ENCODE measurements at places on chromosomes 4 and X.
A peak's percentile ranks its signal among the peaks of the same experiment; 100 is the strongest.

DNA sequence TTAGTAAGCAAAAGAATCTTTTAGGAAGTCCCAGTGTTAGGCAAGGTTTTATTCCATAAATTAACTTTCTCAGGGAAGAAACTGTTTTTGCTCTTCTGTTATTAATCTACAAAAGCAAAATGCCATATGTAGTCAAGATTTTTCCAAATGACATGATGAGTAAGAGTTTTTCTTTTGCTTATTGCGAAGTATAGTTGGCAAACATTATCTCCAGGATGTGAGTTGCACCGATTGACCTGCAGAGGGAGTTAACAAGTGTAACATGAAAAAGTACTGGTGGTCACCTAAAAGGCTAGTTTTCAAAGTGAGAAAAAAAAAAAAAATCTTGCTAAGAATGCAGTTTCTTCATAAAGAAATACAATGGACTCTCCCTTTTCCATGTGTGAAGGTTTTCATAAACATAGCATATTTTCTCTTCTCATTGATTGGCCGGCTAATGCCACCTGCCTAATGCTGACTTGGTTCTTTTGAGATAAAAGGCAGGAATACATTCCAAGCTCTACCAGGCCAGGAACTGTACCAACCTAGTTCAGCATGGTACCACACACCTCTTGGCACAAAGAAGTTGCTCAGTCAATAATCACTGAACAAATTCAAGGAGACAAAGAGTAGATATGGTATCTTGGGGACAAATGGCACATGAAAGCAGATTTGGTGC, 100.2 kb downstream of the LNX1 start:
- DNase-seq: peak; percentile 21

GRCh38 chrX:65690057-65690855, 22.8 kb downstream of the MSN start:
- DNase-seq: no peak

DNA sequence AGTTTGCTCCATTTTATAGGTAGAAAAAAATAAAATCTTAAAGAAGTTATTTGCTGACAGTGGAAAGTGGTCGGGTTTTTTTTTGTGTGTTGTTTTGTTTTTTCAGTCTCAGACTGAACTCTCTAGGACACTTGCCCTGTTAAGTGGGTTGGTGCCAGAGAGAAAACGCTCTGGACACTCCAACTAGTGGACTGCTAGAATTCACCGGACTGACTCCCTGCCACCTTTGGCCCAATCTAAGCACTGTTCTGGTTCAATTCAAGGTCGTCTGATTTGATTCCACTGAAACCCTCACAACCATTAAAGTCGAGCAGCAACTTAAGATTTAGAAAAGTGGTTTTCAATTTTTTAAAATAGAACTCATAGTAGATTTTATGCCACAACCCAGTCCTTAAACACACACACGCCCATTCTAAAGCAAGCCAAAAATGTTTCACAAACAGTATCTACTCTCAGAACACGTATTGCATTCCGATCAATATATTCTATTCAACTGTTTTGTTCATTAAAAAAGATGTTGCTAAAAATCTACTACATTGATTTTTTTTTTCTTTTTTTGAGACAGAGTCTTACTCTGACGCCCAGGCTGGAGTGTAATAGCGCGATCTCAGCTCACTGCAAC, 27.3 kb downstream of the RWDD4 start:
- no peak for DNase-seq

GRCh38 chrX:153766098-153766817, 2.2 kb downstream of the PLXNB3 start:
- no peak for DNase-seq

DNA sequence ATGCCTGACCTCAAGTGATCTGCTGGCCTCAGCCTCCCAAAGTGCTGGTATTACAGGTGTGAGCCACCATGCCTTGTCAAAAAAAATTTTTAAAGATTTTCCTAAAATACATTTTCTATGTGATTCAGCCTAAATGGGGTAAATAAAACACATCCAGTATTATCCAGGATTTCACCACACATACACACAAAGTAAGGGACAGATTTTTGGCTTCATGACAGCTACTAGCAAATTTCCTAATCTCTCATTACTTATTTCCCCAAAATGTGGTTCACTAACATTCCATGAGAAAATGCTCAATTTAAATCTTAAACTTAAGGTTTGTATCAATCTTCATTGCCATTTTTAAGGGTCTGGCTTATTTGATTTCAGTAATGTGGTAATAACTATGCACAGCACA, 348.5 kb upstream of the INTU start:
- DNase-seq: no peak

DNA sequence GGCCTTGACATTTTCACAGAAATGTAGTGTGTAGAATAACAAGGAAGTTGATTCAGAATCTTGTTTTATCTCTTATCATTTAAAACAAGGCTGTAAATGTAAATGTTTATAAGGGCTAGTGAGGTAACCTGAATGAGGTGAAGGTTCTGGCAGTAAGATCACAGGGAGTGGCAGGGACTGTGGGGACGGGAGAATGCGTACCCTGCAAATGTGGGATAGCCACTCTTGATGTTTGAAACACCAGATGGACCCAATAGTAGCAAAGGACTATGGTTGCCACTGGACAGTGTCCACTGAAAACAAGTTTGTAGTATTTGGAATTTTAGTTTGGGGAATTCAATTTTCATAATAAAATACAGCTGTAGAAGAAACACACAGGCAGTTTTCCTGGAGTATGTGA, 155.3 kb downstream of the FHIP1A start:
- no peak for DNase-seq

- no peak for DNase-seq
Measured at GRCh38 chrX:11190745-11191510, 79.8 kb downstream of the HCCS start.

DNA sequence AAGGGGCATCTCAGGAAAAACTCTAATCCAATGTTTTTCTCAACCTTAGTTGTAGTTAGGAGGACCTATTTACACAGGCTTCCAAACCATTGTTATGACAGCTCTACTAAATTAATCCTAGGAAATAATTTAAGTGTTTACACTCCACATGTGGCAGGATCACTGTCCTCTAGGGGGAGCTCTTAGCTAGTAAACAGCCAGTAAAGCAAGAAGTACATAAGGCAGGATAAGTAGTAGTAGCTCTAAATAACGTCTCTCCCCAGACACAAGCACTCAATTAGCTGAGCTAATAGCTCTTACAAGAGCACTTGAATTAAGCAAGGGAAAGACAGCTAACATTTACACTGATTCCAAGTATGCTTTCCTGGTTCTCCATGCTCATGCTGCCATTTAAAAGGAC, 37.3 kb downstream of the NUDT11 start:
- no peak for DNase-seq

GRCh38 chr4:94036964-94037363, 170.7 kb upstream of the SMARCAD1 start:
- no peak for DNase-seq

DNA sequence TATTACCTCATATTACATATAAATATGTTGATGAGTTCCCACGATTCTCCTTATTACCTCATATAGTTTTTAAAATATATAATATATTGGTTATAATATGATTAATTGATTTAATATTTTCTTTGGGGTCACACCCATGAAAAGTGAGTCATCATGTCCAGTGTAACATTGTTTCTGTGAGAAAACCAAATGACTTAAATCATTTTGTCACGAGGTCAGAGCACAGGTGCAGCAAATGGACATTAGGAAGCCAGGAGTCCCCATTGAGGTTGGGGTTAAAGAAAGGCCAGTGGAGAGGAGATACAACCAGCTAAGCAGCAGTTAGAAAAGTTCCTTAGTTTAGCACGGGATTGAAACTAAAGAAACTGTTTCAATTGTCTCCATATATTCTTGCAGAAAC, 133.9 kb upstream of the RAPGEF2 start:
- no peak for DNase-seq

GRCh38 chr4:153531976-153532626, 65.9 kb downstream of the TMEM131L start:
- DNase-seq: no peak

DNA sequence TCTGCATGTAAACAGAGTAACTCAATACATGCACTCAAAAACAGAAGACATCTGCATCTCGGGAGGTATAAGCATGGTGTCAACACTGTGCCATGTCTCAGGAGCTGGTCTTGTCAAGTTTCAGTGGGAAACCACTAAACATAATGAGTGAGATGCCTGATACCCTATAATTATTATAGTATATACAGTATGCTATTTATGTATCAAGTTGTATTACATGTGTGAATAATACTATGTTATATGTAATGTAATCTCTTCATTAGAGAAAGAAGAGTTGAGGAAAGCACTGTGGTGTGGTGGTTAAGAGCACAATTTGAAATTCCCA, 2.5 kb downstream of the PPBP start:
- DNase-seq: no peak

- DNase-seq: no peak
Measured at GRCh38 chrX:26597981-26598380, 382.0 kb downstream of the MAGEB5 start.

GRCh38 chr4:94370533-94371254, 28.1 kb upstream of the HPGDS start:
- DNase-seq: no peak

- no peak for DNase-seq
Measured at GRCh38 chr4:14837860-14838259, 164.4 kb upstream of the CPEB2 start.

DNA sequence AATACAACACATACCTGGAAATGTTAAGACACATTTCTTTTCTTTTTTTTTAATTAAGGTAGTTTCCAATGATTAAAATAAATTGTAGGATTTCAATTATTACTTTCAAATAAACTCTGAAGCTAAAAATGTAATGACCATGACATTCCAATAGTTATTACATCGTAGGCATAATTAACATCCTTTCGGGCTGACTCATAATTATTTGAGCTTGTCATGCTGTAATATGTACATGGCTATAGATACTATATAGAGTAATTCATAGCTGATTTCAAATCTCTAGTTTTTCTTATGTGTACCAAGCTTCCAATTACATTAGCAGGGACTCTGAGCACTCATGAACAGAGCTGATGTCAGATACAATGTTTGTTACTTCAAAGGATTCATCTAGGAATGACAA, 125.7 kb upstream of the GABRG1 start:
- DNase-seq: no peak

GRCh38 chrX:12790885-12791256, 341 bp upstream of the PRPS2 start:
- no peak for DNase-seq

GRCh38 chr4:2814627-2815270, 21.9 kb downstream of the SH3BP2 start:
- no peak for DNase-seq

DNA sequence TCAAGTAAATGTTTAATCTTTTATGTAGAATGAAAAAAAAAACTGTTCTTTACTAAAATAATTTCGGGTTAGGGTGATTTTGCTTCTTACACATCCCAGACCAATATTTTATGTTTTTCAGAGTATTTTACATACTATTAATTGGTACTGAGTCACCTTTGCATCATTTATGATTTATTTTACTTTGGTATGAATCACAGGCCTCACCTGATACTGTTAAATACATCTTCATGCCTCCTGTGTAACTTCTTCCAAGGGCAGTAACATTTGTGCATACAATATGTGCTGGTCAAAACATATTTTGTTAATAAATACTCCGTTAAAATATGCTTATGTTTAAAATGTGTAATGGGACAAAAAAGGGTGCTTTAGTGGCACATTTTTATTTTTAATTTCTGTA, 529.6 kb downstream of the ZNF674 start:
- DNase-seq: no peak

- DNase-seq: no peak
Measured at GRCh38 chr4:97414161-97414560, 729.1 kb downstream of the STPG2 start.

DNA sequence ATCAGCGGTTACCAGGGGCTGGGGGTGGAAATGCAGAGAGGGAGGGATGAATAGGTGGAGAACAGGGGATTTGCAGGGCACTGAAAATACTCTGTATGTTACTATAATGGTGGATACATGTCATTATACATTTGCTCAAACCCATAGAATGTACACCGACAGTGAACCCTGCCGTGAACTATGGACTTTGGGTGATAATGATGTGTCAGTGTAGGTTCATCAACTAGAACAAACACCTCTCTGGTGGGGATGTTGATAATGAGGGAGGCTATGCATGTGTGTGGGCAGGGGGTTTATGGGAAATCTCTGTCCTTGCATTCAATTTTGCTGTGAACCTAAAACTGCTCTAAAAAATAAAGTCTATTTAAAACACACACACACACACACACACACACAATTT, 11.5 kb downstream of the HPSE start:
- no peak for DNase-seq

DNA sequence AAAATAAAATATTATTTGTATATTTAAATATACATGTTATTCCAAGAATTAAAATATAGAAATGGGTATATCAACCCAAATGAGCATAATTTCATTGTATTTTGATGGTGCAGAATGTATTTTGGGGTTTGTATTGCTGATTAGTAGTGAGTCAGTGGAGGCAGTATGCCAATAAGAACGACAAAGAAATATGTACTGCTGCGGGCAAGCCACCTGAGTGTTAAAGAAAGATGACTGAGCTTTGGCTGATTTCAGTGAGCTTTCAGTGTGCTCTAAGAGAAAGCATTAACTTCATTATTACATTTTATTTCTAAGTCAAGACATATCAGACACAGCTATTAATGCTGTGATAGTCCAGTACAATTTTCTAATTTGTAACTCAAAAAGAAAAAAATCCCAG, 297.8 kb downstream of the ANK2 start:
- DNase-seq: no peak

DNA sequence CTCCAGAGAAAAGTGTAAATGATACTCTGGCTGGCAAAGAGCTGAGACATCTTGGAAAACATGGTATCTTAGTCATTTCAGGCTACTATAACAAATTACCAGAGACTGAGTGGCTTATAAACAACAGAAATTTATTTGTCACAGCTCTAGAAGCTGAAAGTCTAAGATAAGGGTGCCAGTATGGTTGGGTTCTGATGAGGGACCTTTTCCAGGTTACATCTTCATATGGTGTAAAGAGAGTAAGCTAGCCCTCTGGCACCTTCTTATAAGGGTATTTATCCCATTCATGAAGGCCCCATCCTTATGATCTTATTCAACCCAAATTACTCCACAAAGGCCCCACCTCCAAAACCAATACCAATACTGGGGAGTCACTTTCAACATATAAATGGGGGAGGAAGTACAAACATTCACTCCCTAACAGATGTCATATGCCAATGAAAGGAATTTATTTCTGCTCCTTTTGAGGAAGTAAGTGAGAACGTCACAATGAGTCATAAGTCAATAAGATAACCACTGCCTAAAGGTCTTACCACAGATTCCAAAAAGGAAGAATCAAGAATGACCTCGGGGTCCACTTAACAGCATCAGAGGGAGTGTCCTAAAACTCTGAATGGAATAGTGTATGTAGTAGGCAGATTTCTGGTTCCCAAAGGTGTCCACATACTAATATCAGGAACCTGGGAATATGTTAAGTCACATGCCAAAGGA, 246.6 kb downstream of the OPHN1 start:
- DNase-seq: no peak

- no peak for DNase-seq
Measured at GRCh38 chrX:16807976-16808542, 21.8 kb downstream of the TXLNG start.

DNA sequence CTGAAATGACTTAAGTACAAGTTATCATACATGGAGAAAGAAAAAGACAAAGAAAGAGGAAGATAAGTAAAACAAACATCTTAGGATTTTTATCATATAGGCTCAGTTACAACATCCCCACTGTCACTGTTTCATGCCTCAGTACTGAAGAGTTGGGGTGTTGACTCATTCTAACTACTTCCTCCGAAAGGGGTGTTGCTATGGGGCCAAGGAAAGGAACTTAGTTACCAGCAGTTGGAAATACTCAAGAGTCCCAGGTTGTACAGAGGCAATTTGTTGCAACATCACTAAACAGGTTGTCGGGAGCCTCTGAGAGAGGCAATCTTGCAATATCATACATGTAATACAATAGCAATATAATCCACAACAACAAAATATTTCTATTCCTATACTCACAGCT, 1264.7 kb downstream of the PCDH7 start:
- DNase-seq: no peak
